ENCODE measurements at places on chromosomes 2 and 18.
A peak's percentile ranks its signal among the peaks of the same experiment; 100 is the strongest.

- no peak for DNase-seq
Observed at GRCh38 chr2:32849456-32850194, 97.1 kb upstream of the LTBP1 start.

DNA sequence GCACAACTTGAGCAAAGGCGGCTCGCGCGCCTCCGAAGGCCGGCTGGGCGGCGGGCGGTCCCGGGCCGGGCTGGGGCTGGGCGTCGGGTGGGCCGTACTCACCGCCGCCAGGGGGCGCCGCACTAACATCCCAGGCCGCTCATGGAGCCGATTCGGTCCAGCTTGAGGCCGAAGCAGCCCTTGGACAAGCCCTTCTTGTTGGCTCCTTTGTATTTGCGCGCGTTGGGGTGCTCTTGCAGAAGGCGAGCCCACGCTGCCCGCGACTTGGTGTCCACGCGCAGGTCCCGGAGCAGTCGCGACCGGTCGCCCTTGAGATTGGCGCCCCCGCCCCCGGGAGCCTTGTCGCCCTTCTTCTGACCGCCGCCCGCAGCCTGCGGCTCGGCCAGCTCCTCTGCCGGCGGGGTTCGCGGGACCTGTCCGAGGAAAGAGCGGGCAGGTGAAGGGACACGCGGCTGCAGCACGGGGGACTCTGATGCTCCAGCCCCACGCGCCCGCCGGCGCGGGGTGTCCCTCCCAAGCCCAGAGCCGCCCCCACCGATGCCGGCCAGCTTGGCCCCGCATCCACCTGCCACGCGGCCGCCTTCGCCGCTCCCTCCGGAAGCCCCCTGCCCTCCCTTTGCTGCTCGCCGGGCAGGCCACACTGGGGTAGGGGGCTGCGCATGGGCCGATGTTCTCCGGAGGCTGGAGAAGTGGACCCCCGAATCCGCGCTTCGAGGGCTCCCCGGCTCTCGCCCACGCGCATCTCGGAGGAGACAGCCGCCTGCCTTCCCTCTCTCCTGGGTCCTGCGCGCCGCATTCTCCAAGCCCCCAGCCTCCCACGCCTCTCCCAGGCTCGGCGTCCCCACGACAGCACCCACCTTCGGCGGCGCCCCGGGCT, 655 bp downstream of the NPPC start:
- DNase-seq = peak; percentile 24

GRCh38 chr2:176533505-176534193, 264.4 kb downstream of the MTX2 start:
- no peak for DNase-seq

- DNase-seq = no peak
Observed at GRCh38 chr2:194455358-194455757, 1201.7 kb upstream of the SLC39A10 start.

- DNase-seq = no peak
Observed at GRCh38 chr2:203835892-203836800, 31.4 kb upstream of the CTLA4 start.

- no peak for DNase-seq
Observed at GRCh38 chr18:40949114-40949950, 1005.7 kb upstream of the PIK3C3 start.

GRCh38 chr2:221243771-221244170, 328.3 kb downstream of the EPHA4 start:
- no peak for DNase-seq

DNA sequence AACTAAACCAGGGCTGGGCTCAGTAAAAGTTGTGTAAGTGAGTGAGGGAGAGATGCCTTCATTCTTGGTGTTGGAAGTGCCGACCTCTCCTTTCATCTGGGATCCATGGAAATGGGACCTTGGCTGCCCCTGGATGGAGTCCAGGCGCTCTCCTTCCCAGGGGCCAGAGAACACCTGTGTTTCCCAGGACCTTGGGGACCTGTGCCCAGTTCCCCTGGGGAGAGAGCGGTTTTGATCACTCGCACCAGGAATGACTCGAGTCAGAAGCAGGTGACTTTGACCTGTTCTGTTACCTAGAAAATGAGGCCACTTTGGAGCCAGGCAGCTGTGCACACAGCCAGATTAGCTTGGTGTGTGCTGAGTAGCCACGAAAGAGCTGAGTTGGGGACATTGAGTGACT, 97.3 kb downstream of the SH3BP4 start:
- DNase-seq = no peak

GRCh38 chr2:182428476-182428875, 1.6 kb upstream of the PDE1A start:
- no peak for DNase-seq

DNA sequence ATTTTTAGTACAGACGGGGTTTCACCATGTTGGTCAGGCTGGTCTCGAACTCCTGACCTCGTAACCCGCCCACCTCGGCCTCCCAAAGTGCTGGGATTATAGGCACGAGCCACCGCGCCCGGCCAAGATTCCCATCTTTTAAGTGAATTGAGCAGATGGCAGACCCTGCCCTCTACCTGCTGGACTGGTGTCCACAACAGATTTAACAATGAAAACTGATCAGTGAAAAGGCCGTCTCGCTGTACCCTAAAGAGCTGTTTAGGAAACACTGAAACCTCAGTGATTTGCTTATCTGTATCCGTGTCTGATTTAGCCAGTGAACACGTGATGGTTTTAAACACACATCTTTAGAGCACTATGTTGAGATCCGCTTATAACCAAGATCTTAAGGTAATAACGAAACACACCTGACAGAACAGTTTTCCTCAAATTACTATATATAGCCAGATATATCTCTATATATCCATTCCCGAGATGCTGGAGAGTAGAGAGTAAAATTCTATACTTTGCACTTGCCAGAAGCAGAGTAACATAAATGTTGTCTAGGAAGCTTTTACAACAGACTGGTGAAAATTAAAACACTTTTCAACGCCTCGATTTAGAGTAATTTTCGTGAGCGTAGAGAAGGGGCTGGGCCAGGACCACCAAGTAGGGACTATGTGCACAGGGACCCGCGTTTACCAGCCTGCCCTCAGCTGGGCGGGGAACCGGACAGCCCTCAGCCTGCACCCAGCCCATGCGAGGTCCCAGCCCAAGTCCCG, 594 bp downstream of the FAM161A start:
- DNase-seq = peak; percentile 72

DNA sequence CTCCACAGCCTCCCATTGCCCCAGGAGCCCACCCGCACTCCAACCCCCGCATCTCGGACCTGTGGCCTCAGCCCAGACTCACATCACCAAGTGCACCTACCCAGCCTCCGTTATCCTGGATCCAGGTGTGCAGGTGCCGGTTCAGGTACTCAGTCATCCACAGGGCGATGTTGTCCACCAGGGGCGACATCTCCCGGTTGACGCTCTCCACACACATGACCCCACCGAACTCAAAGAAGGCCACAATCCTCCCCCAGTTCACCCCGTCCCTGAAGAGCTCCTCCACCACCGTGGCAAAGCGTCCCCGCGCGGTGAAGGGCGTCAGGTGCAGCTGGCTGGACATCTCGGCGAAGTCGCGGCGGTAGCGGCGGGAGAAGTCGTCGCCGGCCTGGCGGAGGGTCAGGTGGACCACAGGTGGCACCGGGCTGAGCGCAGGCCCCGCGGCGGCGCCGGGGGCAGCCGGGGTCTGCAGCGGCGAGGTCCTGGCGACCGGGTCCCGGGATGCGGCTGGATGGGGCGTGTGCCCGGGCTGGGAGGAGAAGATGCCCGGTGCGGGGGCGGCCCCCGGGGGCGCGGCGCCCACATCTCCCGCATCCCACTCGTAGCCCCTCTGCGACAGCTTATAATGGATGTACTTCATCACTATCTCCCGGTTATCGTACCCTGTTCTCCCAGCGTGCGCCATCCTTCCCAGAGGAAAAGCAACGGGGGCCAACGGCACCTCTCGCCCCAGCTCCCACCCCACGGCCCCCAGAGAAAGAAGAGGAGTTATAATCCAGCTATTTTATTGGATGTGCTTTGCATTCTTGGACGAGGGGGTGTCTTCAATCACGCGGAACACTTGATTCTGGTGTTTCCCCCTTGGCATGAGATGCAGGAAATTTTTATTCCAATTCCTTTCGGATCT, 1.3 kb downstream of the BCL2 start:
- DNase-seq = peak; percentile 87

DNA sequence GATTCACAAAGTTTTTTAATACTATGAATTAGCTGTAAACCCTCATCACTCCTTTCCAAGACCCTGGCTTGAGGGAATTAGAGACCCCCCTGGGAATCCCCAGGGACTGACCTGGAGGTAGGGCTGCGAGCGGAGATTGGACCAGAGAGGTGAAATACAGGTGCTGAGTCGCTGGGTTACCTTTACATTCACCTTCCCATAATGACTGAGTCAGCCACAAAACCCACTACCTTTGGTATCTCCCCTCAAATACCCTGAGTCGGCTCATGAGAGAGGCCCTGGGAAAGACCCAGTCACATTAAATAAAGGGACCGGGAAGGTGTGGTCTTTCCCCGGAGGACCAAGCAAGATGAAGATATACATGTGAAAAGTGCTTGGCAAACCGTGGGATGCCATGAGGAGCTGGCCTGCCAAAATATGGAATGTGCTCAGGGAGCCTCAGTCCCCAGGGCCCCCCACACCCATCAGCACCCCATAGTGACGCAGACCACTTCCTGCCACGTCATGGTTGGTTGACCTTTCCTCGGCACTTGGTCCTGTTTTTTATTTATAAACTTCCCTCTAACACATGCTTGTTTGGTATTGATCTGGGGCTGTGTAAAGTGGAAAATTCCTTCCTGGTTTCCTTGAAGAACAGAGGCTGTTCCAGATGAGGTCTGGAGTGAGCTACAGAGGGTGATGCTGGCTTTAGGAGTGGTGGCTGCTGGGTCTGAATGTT, 51.4 kb downstream of the IL1RL2 start:
- no peak for DNase-seq

DNA sequence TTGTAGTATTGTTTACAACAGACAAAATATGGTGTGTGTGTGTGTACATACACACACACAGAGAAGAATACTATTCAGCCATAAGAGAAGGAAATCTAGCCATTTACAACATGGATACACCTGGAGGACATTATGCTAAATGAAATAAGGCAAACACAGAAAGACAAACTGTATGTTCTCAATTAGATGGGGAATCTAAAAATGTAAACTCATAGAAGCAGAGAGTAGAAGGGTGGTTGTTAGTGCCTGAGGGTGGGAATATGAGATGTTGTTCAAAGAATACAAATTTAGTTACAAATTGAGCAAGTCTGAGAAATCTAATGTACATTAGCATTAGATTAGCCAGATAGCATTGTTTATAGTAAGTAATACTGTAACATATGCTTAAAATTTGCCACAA, 11.3 kb downstream of the ZNF519 start:
- no peak for DNase-seq

DNA sequence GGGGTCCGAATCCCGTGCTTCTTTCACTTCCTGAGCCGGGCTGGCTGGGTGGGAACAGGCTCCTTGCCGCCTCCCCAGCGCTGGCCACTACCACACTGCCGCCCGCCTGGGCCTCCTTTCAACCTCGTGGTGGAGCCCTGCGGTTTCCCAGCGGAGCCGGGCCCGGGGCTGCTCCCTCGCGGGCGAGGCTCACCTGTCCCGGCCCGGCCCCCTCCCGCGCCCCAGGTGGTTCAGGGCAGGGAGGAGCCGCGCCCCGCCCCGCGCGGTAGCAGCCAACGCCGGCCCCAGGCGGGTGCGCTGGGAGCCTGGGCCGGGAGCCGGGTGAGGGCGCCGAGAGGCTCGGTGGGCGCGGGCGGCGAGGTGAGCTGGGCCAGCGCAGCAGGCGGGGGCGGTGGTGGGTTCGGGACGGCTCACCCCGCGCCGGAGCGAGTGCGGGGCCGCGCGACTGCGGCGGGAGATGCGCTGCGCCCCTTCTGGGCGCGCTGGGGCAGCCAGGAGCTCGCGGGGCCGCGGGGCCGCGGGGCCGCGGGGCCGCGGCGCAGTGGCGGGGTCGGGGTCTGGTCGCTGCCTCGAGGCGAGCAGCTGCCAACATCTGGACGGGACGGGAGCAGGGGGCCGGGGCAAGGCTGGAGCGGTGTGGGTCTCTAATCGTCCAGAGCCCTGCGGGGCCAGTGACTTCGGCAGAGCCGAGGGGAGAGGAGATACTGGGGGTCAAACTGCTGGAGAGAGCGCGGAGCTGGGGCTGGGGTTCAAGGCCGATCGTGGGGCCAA, at the start of gene LYPD6B:
TSS of gene LYPD6B (plus strand) at position 258 of the 771 bp plus-strand sequence. CDS start 92,250 bp downstream, outside the sequence.
- DNase-seq = no peak

DNA sequence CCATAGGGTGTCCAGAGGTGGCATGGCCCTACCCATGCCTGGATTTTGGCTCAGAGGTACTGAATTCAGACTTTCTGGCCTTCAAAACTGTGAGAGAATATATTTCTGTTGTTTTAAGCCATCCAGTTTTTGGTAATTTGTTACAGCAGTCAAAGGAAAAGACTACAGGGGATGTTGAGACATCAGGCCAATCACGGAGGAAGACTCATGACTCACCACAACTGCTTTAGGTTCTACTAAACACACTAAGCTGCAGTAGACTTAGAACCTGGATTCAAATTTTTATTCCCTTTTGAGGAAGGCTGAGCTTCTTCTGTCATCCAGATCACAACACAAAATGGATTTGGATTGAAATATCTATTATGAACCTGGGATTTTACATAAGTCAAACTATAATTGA, 12.0 kb upstream of the C2orf66 start:
- DNase-seq = no peak

DNA sequence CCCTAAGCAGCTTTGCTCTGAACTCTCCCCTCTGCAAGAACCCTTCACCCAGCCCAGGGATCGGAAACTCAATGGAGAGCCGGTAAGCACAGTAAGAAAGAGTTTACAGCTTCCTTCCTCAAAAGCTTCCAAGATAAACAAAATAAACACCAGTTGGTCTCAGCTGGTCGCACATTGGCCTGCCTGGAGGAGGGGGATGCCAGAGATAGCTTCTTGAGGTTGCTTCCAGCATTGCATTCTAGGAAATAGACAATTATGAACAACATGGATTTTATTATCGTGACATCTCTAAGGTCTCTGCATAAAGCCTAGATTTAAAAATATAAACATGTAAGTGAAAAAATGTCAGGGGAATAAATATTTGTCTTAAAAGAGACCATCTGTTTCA, 141.5 kb upstream of the PKDCC start:
- no peak for DNase-seq

- no peak for DNase-seq
Observed at GRCh38 chr2:201135386-201135785, 19.4 kb downstream of the CFLAR start.

DNA sequence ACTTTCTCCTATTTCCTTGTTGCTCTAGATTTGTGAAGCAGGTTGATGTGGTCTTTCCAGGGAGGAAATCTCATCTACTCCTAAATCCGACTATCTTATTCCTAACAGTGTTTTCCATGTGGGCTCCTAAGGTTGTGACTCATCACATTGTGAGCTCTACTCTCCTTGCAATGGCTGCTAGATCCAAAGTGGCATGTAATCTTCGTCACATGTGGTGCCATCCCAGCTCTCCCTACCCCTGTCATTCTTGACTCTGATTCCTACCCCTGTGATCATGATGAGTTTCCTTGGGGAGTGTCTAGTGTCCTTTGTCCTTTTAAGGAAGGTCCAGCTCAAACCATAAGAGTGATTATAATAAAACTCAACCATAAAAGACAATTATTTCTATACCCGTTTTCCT, 47.3 kb upstream of the GULP1 start:
- DNase-seq = no peak

DNA sequence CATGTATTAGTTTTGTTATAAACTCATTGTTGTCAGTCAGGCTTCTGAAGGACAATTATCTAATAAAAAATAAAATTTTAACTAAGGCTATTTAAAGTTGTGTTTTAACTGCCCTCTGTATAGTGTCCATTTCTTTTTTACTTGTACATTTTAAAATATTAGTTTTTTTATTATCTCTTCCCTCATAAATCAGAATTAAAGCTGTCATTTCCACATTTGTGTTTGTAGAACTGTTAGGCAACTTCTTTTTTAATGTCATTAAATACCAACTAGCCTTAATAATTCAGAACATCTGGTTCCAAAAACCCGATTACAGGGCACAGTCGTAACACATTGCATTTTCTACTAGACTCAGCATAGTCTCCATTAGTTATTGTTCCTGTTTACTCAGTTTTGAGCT, 1749.0 kb upstream of the CELF4 start:
- DNase-seq = no peak
